ENCODE measurements at places on chromosomes 12 and 14.

GRCh38 chr14:72714094-72714493 lies 179.8 kb downstream of the DPF3 start:
- peak overlapping the region; percentile 64 for H3K4me3 ChIP-seq
- peak; percentile 61 for DNase-seq
- H3K36me3 ChIP-seq: no peaks in the 10 kb centered on the region
- H3K27ac ChIP-seq: peak overlapping the region; percentile 93
- H3K27me3 ChIP-seq: no peaks in the 10 kb centered on the region

- H3K4me1 ChIP-seq: no peaks in the 10 kb centered on the region
- no peak overlapping the region for H3K27ac ChIP-seq
- H3K4me3 ChIP-seq: no peak overlapping the region
- no peaks in the 10 kb centered on the region for H3K36me3 ChIP-seq
- DNase-seq: no peak
Measured at GRCh38 chr14:94532447-94532846, 23.2 kb upstream of the SERPINA12 start.

GRCh38 chr12:121391619-121392324 lies 8.1 kb upstream of the RNF34 start:
- H3K4me1 ChIP-seq: peaks cover 10% of the 10 kb centered on the region
- DNase-seq: no peak
- no peaks in the 10 kb centered on the region for H3K27me3 ChIP-seq
- no peak overlapping the region for H3K27ac ChIP-seq
- H3K4me3 ChIP-seq: peak overlapping the region; percentile 14

- DNase-seq: no peak
- peaks cover 5% of the 10 kb centered on the region for H3K4me1 ChIP-seq
- no peaks in the 10 kb centered on the region for H3K36me3 ChIP-seq
- H3K27me3 ChIP-seq: peaks cover 3% of the 10 kb centered on the region
- H3K27ac ChIP-seq: peak overlapping the region; percentile 33
Measured at GRCh38 chr12:52949413-52950331, 754 bp downstream of the KRT18 start.

GRCh38 chr12:64858882-64859605 lies 34.6 kb downstream of the TBC1D30 start:
- no peaks in the 10 kb centered on the region for H3K4me1 ChIP-seq
- H3K27ac ChIP-seq: no peak overlapping the region
- no peaks in the 10 kb centered on the region for H3K36me3 ChIP-seq
- no peak overlapping the region for H3K4me3 ChIP-seq
- DNase-seq: no peak

DNA sequence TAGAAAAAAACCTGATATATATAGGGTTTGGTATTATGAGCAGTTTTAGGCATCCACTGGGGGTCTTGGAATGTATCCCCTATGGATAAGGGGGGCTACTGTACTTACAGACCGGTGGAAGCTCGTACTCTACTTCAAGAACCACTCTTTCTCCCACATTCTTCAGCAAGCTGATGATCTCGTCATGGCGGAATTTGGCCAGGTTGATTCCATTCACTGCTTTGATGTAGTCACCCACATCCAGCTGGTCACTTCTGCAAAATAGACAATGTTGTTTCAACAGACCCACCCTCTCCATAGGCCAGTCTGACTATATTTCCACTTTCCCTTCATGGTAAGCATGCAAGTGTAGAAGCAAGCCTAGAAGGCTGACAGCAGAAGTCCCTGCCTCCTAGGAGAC lies 139.9 kb downstream of the GRIP1 start:
- no peak overlapping the region for H3K27ac ChIP-seq
- H3K36me3 ChIP-seq: no peaks in the 10 kb centered on the region
- no peak overlapping the region for H3K4me3 ChIP-seq
- no peaks in the 10 kb centered on the region for H3K27me3 ChIP-seq
- no peak for DNase-seq

GRCh38 chr14:49550286-49551184 lies 35.6 kb downstream of the RPS29 start:
- no peaks in the 10 kb centered on the region for H3K4me1 ChIP-seq
- H3K4me3 ChIP-seq: no peak overlapping the region
- H3K27ac ChIP-seq: no peak overlapping the region
- no peaks in the 10 kb centered on the region for H3K36me3 ChIP-seq
- no peaks in the 10 kb centered on the region for H3K27me3 ChIP-seq

GRCh38 chr12:104498211-104498801 lies 41.6 kb downstream of the CHST11 start:
- H3K36me3 ChIP-seq: peaks cover 3% of the 10 kb centered on the region
- H3K4me3 ChIP-seq: peak overlapping the region; percentile 78
- H3K27me3 ChIP-seq: no peaks in the 10 kb centered on the region
- H3K27ac ChIP-seq: peak overlapping the region; percentile 46

- no peak overlapping the region for H3K27ac ChIP-seq
- peaks cover 49% of the 10 kb centered on the region for H3K4me1 ChIP-seq
- H3K4me3 ChIP-seq: no peak overlapping the region
- no peaks in the 10 kb centered on the region for H3K36me3 ChIP-seq
- no peaks in the 10 kb centered on the region for H3K27me3 ChIP-seq
Measured at GRCh38 chr12:52650520-52651081, 1.4 kb downstream of the KRT2 start.

- H3K4me1 ChIP-seq: no peaks in the 10 kb centered on the region
- H3K27me3 ChIP-seq: peaks cover 8% of the 10 kb centered on the region
- H3K27ac ChIP-seq: no peak overlapping the region
- no peak overlapping the region for H3K4me3 ChIP-seq
Measured at GRCh38 chr14:101102875-101103274, 199.4 kb upstream of the RTL1 start.

GRCh38 chr14:77812028-77812427 lies 12.1 kb downstream of the ADCK1 start:
- H3K4me3 ChIP-seq: no peak overlapping the region
- no peaks in the 10 kb centered on the region for H3K36me3 ChIP-seq
- H3K4me1 ChIP-seq: peaks cover 30% of the 10 kb centered on the region

DNA sequence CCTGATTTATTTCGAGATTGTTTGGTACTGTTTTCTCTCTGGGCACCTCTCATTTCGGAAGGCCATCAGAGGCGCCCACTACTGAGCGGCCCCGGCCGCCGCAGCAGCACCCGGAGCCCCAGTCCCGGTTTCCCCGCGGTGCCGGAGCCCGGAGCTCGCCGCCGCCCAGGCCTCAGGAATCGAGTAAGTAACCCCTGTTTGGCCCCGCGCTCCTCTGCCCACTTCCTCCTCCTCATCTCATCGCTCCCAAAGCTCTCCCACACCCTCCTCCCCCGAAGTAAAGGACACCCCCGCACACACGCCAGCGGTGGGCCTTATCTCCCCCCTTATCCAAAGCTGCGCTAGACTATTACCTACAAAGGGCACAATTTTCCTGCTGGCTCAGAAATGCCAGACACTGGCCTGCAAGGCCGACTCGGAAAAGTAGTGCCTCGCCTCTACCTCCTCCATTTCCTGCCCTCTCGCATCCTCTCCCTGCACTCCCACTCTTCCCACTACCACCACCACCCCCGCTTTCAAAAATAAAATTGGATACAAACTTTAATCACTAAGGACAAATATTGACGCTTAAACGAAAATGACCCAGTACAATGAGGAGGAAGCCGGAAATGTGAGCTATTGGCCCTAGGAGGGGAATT lies 637 bp upstream of the FOXG1 start:
- no peak for DNase-seq
- H3K27me3 ChIP-seq: peaks cover 50% of the 10 kb centered on the region
- H3K36me3 ChIP-seq: peaks cover 21% of the 10 kb centered on the region
- no peak overlapping the region for H3K27ac ChIP-seq

GRCh38 chr12:124774054-124774461 lies 89.6 kb downstream of the SCARB1 start:
- H3K4me3 ChIP-seq: no peak overlapping the region
- no peaks in the 10 kb centered on the region for H3K36me3 ChIP-seq
- no peak for DNase-seq
- H3K4me1 ChIP-seq: peaks cover 24% of the 10 kb centered on the region

DNA sequence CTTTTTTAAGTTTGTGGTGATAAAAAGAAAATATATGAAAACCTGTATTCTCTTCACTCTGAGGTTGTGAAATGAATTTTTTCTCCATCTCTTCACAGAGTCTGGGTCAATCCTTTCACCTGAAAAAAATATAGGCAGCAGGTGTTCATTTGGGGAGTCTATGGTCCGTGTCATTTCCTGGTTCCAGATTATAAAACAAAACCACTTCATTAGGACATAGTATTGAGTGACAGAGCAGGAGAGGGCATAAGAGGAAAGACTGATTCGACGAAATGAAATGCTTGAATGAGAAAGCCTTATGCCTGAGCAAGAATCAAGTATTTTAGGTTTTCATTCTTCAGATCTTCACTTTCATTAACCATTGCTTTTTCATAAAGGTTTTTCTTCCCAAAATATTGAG lies 51.8 kb upstream of the NUAK1 start:
- no peak overlapping the region for H3K27ac ChIP-seq
- H3K27me3 ChIP-seq: peaks cover 6% of the 10 kb centered on the region

GRCh38 chr14:105899071-105899641 lies 372.8 kb downstream of the TMEM121 start:
- H3K4me3 ChIP-seq: no peak overlapping the region
- peaks cover 36% of the 10 kb centered on the region for H3K27me3 ChIP-seq
- no peak for DNase-seq
- no peaks in the 10 kb centered on the region for H3K36me3 ChIP-seq
- no peak overlapping the region for H3K27ac ChIP-seq

- DNase-seq: no peak
- no peak overlapping the region for H3K27ac ChIP-seq
- peaks cover 14% of the 10 kb centered on the region for H3K27me3 ChIP-seq
- peaks cover 2% of the 10 kb centered on the region for H3K36me3 ChIP-seq
Measured at GRCh38 chr12:66077542-66077941, 53.0 kb downstream of the LLPH start.

DNA sequence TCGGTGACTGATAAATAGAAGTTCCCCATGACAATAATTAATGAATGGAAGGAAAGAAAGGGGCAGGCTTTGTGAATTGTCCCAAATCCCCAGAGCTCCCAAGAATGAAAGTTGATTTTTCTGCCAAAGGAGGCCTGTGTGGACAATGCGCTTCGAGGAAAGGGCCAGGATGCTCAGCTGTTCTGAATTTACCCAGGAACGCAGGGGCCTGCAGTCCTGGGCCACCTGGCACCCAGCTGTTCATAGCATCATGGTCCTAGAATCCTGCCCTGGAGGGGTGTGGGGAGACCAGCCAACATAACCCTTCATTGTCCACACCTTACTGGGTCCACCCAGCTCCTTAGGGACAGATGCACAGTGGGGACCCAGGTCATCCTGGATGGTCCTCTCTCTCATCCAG lies 587.5 kb downstream of the BCL11B start:
- DNase-seq: no peak
- H3K27ac ChIP-seq: no peak overlapping the region
- no peaks in the 10 kb centered on the region for H3K27me3 ChIP-seq
- no peak overlapping the region for H3K4me3 ChIP-seq
- no peaks in the 10 kb centered on the region for H3K36me3 ChIP-seq
- no peaks in the 10 kb centered on the region for H3K4me1 ChIP-seq

DNA sequence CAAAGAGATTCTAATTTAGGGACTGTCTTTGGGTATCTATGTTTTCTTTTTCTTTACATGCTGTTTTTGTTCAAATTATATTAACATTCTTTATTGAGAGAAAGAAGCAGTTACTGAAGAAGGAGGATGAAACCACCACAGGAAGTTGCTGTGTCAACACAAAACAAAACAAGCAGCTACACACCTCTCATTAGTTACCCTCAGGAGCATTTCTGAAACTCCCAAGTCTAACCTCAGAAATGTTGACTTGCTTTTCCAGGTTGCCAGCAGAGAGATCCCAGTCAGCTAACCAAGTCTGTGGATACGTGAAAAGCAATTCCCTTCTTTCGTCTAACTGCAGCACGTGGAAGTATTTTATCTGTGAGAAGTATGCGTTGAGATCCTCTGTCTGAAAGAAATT lies 33.5 kb downstream of the CLEC1A start:
- H3K4me1 ChIP-seq: no peaks in the 10 kb centered on the region
- H3K27me3 ChIP-seq: peaks cover 23% of the 10 kb centered on the region
- H3K4me3 ChIP-seq: no peak overlapping the region
- no peak for DNase-seq
- no peaks in the 10 kb centered on the region for H3K36me3 ChIP-seq
